ENCODE measurements at places on chromosomes 7 and 10. TPM values are rescaled to one million over a fixed set of nuclear protein-coding genes. Genes with fewer than 3 reads are reported as not detected.

GRCh38 chr7:12519682-12520009 is 50.9 kb upstream of the SCIN start:
- no peaks in the 10 kb centered on the region for H3K36me3 ChIP-seq
- peaks cover 26% of the 10 kb centered on the region for H3K27me3 ChIP-seq
- H3K4me3 ChIP-seq, result no peak overlapping the region
- no peak for DNase-seq

- H3K4me3 ChIP-seq, result no peak overlapping the region
- H3K27ac ChIP-seq, result peak overlapping the region; percentile 32
- peaks cover 30% of the 10 kb centered on the region for H3K4me1 ChIP-seq
- no peaks in the 10 kb centered on the region for H3K36me3 ChIP-seq
- peaks cover 7% of the 10 kb centered on the region for H3K27me3 ChIP-seq
- DNase-seq, result no peak
Observed at GRCh38 chr7:112422842-112423496, 27.3 kb upstream of the IFRD1 start.

DNA sequence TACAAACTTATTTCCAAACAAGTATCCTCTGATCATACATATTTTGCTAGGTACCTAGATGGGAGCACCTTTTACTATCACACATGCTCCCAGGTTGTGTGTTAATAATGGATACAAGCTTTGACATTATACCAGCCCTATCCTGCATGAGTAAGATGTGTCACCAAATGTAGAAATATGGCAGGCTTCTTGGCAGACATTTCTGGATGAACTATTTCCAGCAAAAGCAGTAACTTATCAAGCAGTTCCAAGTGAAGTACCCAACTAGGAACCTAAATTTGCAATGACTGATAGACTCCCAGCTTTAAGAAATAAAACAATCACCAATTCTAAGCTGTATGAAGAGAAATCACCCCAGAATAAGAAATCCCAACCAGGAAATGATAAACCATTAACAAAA is 103.7 kb upstream of the TMEM72 start:
- H3K36me3 ChIP-seq, result no peaks in the 10 kb centered on the region
- no peak for DNase-seq
- no peak overlapping the region for H3K27ac ChIP-seq
- peaks cover 3% of the 10 kb centered on the region for H3K27me3 ChIP-seq

GRCh38 chr10:90344226-90344625 is 513.6 kb downstream of the HTR7 start:
- H3K36me3 ChIP-seq, result no peaks in the 10 kb centered on the region
- H3K27ac ChIP-seq, result no peak overlapping the region
- H3K4me3 ChIP-seq, result no peak overlapping the region

DNA sequence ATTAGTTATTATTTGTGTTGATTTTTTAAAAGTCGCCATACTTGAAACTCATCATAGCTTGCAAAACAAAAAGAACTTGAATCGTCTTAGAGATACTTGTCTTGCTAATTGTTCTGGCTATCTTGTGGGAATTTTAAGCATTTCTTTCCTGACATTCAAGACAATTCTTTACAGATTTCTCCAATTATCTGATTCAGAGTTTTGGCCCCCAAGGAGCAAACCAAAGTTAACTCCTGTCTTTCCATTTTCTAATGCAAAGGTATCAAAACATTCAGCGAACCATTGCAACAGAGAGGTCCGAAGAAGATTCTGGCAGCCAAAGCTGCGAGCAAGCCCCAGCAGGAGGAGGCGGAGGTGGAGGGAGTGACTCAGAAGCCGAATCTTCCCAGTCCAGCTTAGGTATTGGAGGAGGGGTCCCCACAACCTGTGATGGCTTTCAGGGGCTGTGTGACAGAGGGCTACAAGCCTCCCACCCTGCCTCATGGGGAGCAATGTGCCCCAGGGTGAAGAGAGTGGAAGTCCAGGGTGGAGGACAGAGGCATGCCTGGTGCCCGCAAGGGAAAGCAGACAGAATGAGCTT is 119.4 kb upstream of the STK17A start:
- no peaks in the 10 kb centered on the region for H3K36me3 ChIP-seq
- no peaks in the 10 kb centered on the region for H3K4me1 ChIP-seq
- peaks cover 1% of the 10 kb centered on the region for H3K27me3 ChIP-seq
- no peak for DNase-seq

DNA sequence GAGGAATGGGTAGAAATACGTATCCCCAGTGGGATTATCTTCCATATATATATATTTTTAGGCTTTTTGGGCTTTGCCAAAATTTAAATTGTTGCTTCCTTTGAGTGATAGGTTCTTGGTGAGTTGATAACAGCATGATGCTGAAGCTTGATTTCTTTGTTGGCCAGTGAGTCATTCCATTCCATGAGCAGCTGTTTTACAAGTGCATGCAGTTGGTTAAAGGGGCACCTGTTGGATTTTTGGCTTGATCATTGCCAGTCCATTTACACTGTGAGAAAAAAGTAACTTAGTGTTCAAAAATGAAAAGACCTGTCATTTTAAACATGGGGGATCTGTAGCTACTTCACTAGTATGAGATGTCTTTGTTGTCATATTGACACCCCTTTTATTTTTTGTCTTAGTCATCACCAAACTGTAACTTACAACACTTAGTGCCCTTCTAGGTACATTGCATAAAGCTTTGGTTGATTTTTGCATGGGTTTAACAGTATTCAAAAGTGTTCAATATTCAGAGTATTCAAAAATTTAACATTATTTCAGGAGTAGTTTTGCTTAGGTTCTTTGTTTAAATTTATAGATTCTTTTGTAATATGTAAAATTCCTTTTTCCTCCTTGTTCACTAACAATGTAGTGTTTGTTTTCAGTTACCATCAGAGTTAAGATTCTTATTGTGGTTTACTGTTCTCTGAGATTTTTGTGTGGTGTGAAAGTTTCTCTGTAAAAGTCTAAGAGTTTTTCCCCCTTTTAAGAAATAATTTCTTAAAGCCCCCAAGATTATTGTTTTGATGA is 8.8 kb downstream of the AKAP9 start:
- peaks cover 21% of the 10 kb centered on the region for H3K36me3 ChIP-seq
- H3K4me1 ChIP-seq, result peaks cover 19% of the 10 kb centered on the region
- H3K27ac ChIP-seq, result peak overlapping the region; percentile 55
- DNase-seq, result no peak

GRCh38 chr7:142887282-142888015 is 1.9 kb upstream of the TRPV6 start:
- H3K27me3 ChIP-seq, result peaks cover 2% of the 10 kb centered on the region
- H3K4me3 ChIP-seq, result no peak overlapping the region
- DNase-seq, result no peak
- H3K27ac ChIP-seq, result no peak overlapping the region

GRCh38 chr7:23334482-23335056 is 35.4 kb downstream of the MALSU1 start:
- no peaks in the 10 kb centered on the region for H3K36me3 ChIP-seq
- H3K27ac ChIP-seq, result no peak overlapping the region
- no peak overlapping the region for H3K4me3 ChIP-seq

- no peak for DNase-seq
- H3K4me1 ChIP-seq, result peaks cover 67% of the 10 kb centered on the region
Observed at GRCh38 chr10:88896372-88896993, 16.4 kb downstream of the STAMBPL1 start.

- no peak overlapping the region for H3K4me3 ChIP-seq
- H3K36me3 ChIP-seq, result no peaks in the 10 kb centered on the region
- DNase-seq, result no peak
- no peaks in the 10 kb centered on the region for H3K4me1 ChIP-seq
Observed at GRCh38 chr7:94612661-94613060, 43.3 kb downstream of the SGCE start.

GRCh38 chr7:136637813-136638212 is 230.6 kb upstream of the CHRM2 start:
- no peaks in the 10 kb centered on the region for H3K27me3 ChIP-seq
- H3K4me3 ChIP-seq, result no peak overlapping the region
- no peaks in the 10 kb centered on the region for H3K4me1 ChIP-seq
- H3K36me3 ChIP-seq, result no peaks in the 10 kb centered on the region

GRCh38 chr7:148567524-148567923 is 23.0 kb upstream of the C7orf33 start:
- no peak overlapping the region for H3K4me3 ChIP-seq
- peaks cover 5% of the 10 kb centered on the region for H3K36me3 ChIP-seq
- peaks cover 18% of the 10 kb centered on the region for H3K27me3 ChIP-seq
- peaks cover 28% of the 10 kb centered on the region for H3K4me1 ChIP-seq
- DNase-seq, result no peak
- H3K27ac ChIP-seq, result no peak overlapping the region

DNA sequence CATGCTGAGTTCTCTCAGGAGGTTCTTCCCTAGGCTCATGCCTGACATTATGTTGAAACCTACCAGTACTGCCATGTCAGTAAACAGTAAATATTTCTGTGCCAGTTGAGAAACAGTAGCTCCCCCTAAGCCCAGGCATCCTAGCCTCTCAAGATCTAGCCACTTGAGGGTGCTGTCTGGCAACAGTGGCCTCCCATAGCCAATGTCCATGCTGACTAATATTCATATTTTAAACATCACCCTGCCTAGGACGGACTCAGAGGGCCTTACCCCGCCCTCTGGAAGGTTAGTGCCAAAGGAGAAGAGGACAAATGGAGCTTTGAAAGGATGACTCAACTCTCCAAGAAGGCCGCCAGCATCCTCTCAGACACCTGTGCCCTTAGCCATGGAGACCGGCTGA is 7.7 kb downstream of the ACSM6 start:
- no peak overlapping the region for H3K27ac ChIP-seq
- no peaks in the 10 kb centered on the region for H3K36me3 ChIP-seq
- H3K27me3 ChIP-seq, result no peaks in the 10 kb centered on the region
- DNase-seq, result no peak
- H3K4me1 ChIP-seq, result no peaks in the 10 kb centered on the region

GRCh38 chr7:12961910-12962480 is 274.6 kb downstream of the ARL4A start:
- no peak overlapping the region for H3K27ac ChIP-seq
- DNase-seq, result no peak
- H3K36me3 ChIP-seq, result no peaks in the 10 kb centered on the region

- H3K4me3 ChIP-seq, result no peak overlapping the region
- H3K36me3 ChIP-seq, result no peaks in the 10 kb centered on the region
- peaks cover 21% of the 10 kb centered on the region for H3K27me3 ChIP-seq
- no peaks in the 10 kb centered on the region for H3K4me1 ChIP-seq
- no peak for DNase-seq
- H3K27ac ChIP-seq, result no peak overlapping the region
Observed at GRCh38 chr10:78648256-78648860, 420.4 kb upstream of the ZMIZ1 start.

DNA sequence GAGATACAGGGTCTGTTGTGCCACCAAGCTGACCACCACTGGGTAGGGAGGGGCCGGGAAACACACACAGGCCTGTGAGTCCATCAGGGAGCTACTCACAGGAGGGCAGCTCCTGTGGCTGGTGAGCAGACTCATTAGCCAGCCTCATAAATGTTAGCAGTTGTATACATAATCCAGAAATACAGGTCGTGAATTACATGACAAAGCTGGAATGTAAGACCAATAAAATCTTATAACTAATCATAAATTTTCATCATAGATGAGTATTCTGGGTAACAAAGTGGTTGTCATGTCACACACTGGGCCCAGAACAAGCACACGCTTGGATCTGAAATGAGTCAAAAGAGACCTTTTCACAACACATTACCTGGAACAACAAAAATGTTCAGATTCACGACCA is 642.6 kb upstream of the AUTS2 start:
- H3K36me3 ChIP-seq, result no peaks in the 10 kb centered on the region
- H3K27me3 ChIP-seq, result no peaks in the 10 kb centered on the region
- H3K4me1 ChIP-seq, result no peaks in the 10 kb centered on the region
- no peak overlapping the region for H3K4me3 ChIP-seq
- H3K27ac ChIP-seq, result no peak overlapping the region

- H3K4me3 ChIP-seq, result no peak overlapping the region
- H3K27me3 ChIP-seq, result no peaks in the 10 kb centered on the region
- no peaks in the 10 kb centered on the region for H3K4me1 ChIP-seq
- DNase-seq, result no peak
- H3K36me3 ChIP-seq, result no peaks in the 10 kb centered on the region
Observed at GRCh38 chr7:44378744-44379143, 53.4 kb upstream of the CAMK2B start.

NPSR1 gene
- total RNA-seq, result not detected

AEBP1 gene
- total RNA-seq, result 4.8 TPM

BLNK gene
- total RNA-seq, result not detected

SLC13A4 gene
- not detected for total RNA-seq

DPYSL4 gene
- 1.6 TPM for total RNA-seq

MCM10 gene
- 57.4 TPM for total RNA-seq

CUEDC2 gene
- total RNA-seq, result 68.9 TPM

ODAD2 gene
- not detected for total RNA-seq

SERPINE1 gene
- 0.05 TPM for total RNA-seq

FAM25G gene
- not detected for total RNA-seq

PHKG1 gene
- 2.5 TPM for total RNA-seq

FKBP14 gene
- total RNA-seq, result 3.0 TPM

GPR146 gene
- 13.3 TPM for total RNA-seq

SEC23IP gene
- 61.6 TPM for total RNA-seq

WDR86 gene
- 0.77 TPM for total RNA-seq

All from activated CD4-positive, alpha-beta T cell treated with anti-CD3 and anti-CD28 coated beads, Interleukin-2, amount 10 ng/mL, durations not matched to agents 7 days and 5 days (primary cell).